ENCODE measurements at places on chromosomes 6 and 20. TPM values are rescaled to one million over a fixed set of nuclear protein-coding genes. Genes with fewer than 3 reads are reported as not detected.
A peak's percentile ranks its signal among the peaks of the same experiment; 100 is the strongest.

GRIK2 gene
- 1.8 TPM for total RNA-seq

GRCh38 chr20:15476186-15476585 lies 1097.1 kb downstream of the KIF16B start:
- no peak overlapping the region for H3K4me3 ChIP-seq
- no peak for DNase-seq
- no peaks in the 10 kb centered on the region for H3K4me1 ChIP-seq
- no peak overlapping the region for H3K27ac ChIP-seq

DNA sequence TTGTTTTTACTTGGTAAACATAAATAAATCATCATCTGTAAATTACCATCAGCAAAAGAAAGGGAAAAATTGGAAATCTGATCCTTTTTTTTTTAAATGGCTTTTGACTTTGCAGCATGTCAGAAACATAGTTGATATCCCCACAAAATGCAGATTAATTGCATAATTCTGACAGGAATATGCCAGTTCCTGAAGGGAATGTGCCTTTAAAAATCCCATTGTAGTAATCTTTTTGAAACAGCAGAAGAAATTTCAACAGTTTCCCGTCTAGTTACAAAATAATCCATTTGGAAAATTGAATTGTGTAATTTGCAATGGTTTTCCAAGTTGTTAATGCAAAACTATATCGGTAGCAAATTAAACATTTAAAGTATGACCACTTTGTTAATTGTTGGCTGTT lies 95.2 kb downstream of the DOK5 start:
- H3K36me3 ChIP-seq = no peaks in the 10 kb centered on the region
- no peak overlapping the region for H3K27ac ChIP-seq
- H3K4me1 ChIP-seq = no peaks in the 10 kb centered on the region
- no peak overlapping the region for H3K4me3 ChIP-seq
- DNase-seq = no peak

GRCh38 chr6:84618836-84619235 lies 145.6 kb downstream of the TBX18 start:
- H3K27ac ChIP-seq = no peak overlapping the region
- H3K4me1 ChIP-seq = no peaks in the 10 kb centered on the region
- no peaks in the 10 kb centered on the region for H3K27me3 ChIP-seq
- DNase-seq = no peak
- H3K4me3 ChIP-seq = no peak overlapping the region
- H3K36me3 ChIP-seq = no peaks in the 10 kb centered on the region

- no peaks in the 10 kb centered on the region for H3K27me3 ChIP-seq
- no peak for DNase-seq
- H3K36me3 ChIP-seq = no peaks in the 10 kb centered on the region
- H3K27ac ChIP-seq = no peak overlapping the region
- no peak overlapping the region for H3K4me3 ChIP-seq
Measured at GRCh38 chr6:78253618-78254017, 600.8 kb downstream of the MEI4 start.

SLC17A9 gene
- 5.2 TPM for total RNA-seq

SLC16A10 gene
- 5.3 TPM for total RNA-seq

BTNL2 gene
- total RNA-seq = not detected

GRCh38 chr6:75098709-75099108 lies 107.1 kb downstream of the COL12A1 start:
- no peak overlapping the region for H3K4me3 ChIP-seq
- peak overlapping the region; percentile 83 for H3K27ac ChIP-seq
- peaks cover 80% of the 10 kb centered on the region for H3K4me1 ChIP-seq
- DNase-seq = peak; percentile 94
- H3K36me3 ChIP-seq = no peaks in the 10 kb centered on the region

Data from esophagus muscularis mucosa (tissue), 4 donors.